Activated CD8-positive, alpha-beta T cell treated with anti-CD3 and anti-CD28 coated beads, Interleukin-2, amount 10 ng/mL, durations not matched to agents 7 days and 5 days (primary cell): ENCODE measurements at places on chromosomes 12 and 14. TPM values are rescaled to one million over a fixed set of nuclear protein-coding genes. Genes with fewer than 3 reads are reported as not detected.

GSC gene
- not detected for total RNA-seq

- DNase-seq = no peak
These were observed 343.9 kb downstream of the LRFN5 start for GRCh38 chr14:41950428-41951151.

DNA sequence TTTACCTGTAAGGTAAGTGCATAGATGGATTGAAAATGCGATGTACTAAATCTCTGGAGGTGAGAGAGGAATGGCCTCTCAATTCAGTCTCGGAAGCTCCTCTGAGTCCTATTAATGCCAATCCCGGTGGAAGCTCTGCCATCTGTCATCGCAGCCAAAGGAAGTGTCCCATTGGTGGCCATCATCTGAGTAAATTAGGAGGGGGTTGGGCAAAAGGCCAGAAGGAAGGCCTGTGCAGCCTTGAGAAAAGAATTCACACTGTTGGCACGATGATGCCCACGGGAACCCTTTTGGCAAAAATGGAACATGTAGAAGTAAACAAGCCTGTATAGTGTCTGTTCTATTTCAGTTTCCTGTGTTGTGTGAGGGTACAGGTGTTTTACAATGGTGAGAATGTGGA, 494.8 kb downstream of the NELL2 start:
- DNase-seq = no peak

DNA sequence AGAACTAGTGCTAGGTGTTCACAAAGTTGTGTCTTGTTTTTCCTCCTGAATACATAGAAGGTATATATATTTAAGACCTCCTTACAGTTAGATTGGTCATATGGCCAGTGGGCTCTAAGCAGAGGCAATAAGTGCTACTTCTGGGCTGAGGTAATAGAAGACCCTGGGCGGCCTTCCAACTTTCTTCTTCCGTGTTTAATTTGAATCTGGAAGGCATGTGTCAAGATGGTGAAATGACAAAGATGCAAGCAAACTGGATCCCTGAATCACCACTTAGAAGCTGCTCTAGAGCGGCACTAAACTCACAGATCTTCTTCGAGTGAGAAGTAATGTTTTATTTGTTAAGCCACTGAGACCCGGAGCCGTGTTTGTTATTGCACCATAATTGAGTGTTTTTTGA, 201.0 kb upstream of the GZMB start:
- no peak for DNase-seq

LMNTD1 gene
- total RNA-seq = not detected

ARMH4 gene
- total RNA-seq = not detected

GMFB gene
- total RNA-seq = 34.1 TPM

MYBPC1 gene
- not detected for total RNA-seq

GNB3 gene
- not detected for total RNA-seq

WNT1 gene
- total RNA-seq = 1.1 TPM

GRCh38 chr14:50068496-50068895, 47.9 kb downstream of the VCPKMT start:
- DNase-seq = no peak

CLEC12A gene
- 6.3 TPM for total RNA-seq

DNA sequence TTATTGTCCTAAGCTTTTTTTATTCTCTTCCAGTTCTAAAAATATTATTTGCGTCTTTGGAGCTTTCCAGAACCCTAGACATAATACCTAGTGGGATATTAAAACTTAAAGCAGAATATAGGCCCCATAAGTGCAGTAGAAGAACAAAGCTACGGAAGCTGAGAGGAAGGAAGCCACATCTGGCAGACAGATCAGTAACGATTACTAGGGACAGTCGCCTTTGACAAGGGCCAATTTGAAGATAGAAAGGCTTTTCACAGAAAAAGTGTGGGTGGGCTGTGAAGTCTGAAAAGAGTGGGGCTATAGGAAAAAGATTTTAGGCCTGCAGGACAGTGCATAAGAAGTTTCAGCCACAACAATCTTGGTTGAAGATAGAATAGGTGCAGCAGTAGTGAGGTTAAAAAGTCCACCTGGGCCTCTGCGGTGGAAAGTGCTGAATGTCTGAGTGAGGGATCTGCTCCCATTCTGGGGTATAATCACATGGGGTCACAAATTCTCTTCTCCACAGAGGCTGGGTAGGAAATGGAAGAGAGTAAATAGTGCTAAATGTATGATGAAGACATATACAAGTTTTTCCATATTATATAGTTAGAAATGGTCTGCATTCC, 114.5 kb downstream of the CMAS start:
- no peak for DNase-seq

- no peak for DNase-seq
These were observed 226.5 kb upstream of the PELI2 start for GRCh38 chr14:55891692-55892091.

GRCh38 chr14:60165547-60165876, 314 bp upstream of the DHRS7 start:
- no peak for DNase-seq

GRCh38 chr12:44618946-44619345, 257.2 kb downstream of the NELL2 start:
- no peak for DNase-seq

DNA sequence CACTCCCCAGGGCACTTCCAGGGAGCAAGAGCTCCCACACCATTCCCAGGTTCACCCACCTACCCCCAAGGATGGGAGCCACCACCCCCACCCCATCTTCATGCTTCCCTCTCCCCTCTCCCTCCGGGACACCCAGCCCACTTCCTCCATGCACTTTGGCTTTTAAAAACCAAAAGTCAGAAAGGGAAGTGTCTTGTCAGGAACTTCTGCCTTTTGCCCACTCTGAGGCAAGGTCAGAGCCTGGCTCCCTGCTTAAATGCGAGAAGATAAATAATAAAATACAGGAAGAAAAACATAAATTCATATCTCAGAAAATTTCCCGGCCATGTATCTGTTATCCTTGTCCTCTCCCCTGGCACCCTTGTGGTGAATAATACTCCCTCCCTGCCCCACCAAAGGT, 81.6 kb downstream of the PTGER2 start:
- DNase-seq = no peak

GRCh38 chr14:30108975-30109700, 181.5 kb upstream of the PRKD1 start:
- DNase-seq = no peak

KRT82 gene
- total RNA-seq = not detected

M6PR gene
- total RNA-seq = 201 TPM
